ENCODE measurements at places on chromosomes 16 and 17.

GRCh38 chr16:87344165-87344930, 27.2 kb upstream of the C16orf95 start:
- DNase-seq: no peak

GRCh38 chr17:37643869-37644268, 623 bp upstream of the DDX52 start:
- no peak for DNase-seq

DNA sequence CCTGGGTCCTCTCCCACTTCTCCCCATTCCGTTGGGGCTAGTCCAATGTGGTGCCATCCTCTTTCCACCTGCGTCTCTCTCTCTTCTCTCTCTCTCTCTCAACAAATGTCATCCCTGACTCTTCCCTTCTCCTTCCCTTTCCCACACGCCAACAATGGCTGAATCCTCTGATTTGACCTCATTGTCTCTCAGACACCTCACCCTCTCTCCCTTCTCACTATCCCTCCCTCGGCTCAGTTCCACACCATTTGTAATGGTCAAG, 628 bp upstream of the ZNF18 start:
- no peak for DNase-seq

- DNase-seq: no peak
These were observed 2.0 kb downstream of the TP53I13 start for GRCh38 chr17:29570521-29570920.

DNA sequence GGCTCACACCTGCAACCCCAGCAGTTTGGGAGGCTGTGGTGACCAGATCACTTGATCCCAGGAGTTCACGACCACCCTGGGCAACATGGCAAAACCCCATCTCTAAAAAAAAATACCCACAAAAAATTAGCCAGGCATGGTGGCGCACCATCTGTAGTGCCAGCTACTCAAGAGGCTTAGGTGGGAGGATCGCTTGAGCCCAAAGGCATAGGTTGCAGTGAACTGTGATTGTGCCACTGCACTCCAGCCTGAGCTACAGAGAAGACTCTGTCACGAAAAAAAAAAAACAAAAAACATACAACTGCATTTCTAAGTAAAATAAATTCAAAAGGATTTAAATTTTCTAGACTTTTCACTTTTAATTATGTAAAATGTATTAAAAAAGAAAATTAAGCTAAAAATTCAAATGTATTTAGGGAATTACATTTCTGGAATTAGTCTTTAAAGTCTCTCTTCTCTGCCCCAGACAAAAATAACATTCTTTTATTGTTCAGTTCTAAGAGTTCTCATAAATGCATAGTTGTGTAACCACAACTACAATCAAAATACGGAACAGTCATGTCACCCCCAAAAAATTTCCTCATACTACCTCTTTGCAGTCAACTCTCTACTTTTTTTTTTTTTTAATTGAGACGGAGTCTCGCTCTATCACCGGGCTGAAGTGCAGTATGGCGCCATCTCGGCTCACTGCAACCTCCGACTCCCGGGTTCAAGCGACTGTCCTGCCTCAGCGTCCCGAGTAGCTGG, 14.1 kb downstream of the FAM222B start:
- no peak for DNase-seq

DNA sequence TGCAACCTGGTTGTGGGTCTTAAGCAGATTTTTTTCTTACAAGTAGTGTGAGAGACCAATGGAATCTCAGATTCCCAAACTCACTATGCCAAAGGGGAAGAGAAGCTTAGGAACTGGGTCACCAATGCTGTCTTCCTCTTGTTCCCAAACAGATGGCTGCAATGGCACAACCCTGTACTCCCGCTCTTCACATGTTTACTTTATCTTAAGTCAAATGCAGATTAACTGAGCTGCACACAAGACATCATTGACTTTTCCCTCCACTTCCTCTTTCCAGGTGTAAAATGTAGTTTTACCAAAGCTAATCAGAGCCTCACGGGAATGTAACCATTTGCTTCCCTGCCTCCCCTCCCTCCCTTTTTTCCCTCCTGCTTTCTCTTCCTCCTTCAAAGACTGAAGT, 14.4 kb upstream of the CD300E start:
- DNase-seq: no peak

All from T-helper 17 cell (primary cell).